ENCODE measurements at places on chromosomes 2 and 18.

GRCh38 chr2:196533772-196534397 lies 105.6 kb upstream of the CCDC150 start:
- DNase-seq = no peak

GRCh38 chr2:137838255-137839092 lies 125.8 kb upstream of the HNMT start:
- no peak for DNase-seq

GRCh38 chr18:42341423-42341822 lies 386.4 kb downstream of the PIK3C3 start:
- no peak for DNase-seq

- no peak for DNase-seq
These were observed 260.0 kb downstream of the ASXL3 start for GRCh38 chr18:33838054-33838453.

- DNase-seq = no peak
These were observed 108.9 kb downstream of the TPO start for GRCh38 chr2:1521878-1522830.

DNA sequence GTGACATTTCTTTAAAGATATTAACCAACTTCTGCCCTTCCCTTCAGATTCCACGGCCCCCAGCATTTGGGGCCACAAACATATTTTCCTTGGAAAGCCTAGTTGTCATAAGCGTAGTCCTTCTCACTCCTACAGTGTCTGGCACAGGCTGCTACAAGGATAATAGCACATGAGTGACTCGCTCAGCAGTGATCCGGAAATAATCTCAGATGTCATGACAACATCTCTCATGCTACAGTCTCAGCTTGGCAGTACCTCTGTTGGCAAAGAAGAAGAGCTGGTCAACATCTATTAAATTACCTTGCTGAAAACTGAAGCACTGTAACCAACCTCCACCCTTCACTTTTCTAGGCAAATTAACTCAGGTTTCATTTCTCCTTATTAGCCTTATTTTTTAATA lies 351.7 kb downstream of the RAD51AP2 start:
- DNase-seq = no peak

DNA sequence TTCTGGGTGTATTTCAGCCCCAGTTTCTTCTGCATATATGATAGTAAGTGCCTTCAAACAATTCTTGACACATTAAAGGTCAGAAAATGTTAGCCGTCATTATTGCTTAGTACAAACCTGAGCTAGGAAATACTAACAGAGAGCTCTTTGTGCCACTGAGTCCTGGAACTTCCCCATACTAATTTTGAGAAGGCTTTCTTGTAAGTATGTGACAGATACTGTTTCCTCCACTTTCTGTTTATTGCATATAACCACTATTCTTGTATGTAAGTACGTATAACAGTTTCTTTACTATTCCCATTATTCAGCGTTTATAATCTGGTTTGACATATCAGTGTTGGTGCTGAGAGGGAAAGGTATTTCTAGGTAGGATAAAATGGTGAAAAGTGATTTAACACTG lies 9.8 kb downstream of the PPP1CB start:
- no peak for DNase-seq

DNA sequence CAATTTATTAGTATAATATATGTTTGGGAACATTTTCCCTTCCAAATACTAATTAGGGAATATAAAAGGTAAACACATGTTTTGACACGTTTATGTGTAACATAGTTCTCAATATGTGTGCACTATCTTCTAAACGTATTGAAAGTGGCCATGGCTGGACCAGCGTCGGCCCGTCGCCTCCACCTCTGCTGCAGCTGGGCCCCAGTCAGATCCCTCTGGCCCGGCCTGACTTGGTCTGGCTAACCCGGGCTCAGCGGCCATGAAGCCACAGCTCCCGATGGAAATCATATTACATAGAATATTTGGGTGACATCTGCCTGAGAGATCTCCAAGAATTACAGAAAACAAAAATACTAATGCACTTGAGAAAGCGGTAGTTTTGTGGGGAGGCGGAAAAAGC lies 474.4 kb upstream of the CDH2 start:
- DNase-seq = no peak

DNA sequence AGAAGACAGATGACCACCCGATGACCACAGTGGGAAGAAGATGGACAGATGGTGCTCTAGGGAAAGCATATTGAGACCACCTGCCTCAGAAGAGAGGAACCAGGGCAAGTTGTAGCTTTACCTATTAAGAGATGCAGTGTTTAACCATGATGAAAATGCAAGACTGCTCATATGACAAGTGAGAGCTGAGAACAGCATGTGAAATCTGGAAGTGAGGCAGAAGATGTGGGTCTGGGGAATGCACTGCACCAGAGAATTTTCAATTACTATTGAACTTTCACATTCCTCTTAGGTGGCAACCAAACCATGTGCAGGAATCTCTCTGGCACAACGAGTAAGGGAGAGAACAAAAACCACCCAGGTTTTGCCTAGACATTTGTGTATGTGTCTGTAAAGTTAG lies 184.8 kb upstream of the CRIM1 start:
- DNase-seq = no peak

GRCh38 chr2:71878626-71879508 lies 268.8 kb downstream of the CYP26B1 start:
- no peak for DNase-seq

DNA sequence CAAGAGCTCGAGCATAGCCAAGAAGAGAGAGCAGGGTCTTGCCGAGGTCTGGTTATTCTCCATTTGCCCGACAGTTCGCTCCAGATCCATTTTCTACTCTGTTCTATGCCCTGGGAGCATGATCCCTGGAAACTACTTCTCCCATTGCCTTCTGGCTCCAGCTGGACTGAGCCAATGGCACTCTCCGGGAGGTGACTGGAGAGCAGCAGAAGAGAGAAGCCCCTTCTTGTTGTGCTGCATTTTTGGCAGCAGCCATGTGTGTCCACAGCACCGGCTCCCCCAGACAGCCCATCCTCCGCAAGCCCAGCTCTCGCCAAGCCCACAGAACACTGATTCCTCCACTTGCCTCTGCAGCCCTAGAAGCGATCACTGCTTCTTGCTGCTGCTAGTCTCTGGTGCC lies 345.5 kb downstream of the TNS1 start:
- no peak for DNase-seq

GRCh38 chr2:144146876-144147275 lies 373.0 kb downstream of the ZEB2 start:
- DNase-seq = no peak

- peak; percentile 18 for DNase-seq
These were observed 589 bp upstream of the SGPP2 start for GRCh38 chr2:222423632-222424275.
